ENCODE measurements at places on chromosomes 2 and 18.

DNA sequence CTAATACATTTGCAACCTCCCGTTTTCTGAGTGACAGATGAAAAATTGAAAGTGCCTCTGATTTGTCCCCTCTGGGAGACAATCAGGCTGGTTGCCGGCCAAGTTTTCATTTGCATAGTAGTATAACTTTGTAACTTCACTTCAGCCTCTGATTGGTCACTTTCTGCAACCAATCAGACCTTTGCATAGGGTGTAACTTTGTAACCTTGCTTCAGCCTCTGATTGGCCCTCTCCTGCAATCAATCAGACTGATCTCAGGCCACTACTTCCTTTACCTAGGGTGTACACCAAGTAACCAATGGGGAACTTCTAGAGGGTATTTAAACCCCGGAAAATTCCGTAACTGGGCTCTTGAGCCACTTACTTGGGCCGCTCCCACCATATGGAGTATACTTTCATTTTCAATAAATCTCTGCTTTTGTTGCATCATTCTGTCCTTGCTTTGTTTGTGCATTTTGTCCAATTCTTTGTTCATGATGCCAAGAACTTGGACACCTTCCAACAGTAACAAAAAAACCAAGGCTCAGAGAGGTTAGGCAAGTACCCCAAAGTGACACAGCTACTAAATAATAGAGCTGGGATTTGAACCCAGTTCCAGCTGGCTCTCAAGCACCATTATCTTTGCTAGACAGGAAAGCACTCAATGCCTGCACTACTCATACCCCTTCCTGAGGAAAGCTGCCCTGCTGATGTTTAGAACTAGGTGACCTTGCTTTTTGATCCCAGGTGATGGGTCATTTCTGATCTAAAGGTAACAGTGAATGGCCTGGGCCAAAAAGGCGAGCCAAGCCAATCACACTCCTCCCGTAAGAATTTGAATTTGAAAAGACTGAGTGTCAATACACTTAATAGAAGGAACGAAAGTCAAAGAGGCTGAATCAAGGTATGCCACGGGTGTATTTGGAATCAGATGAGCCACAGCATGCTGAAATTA lies 10.9 kb upstream of the MYOM1 start:
- DNase-seq: no peak

GRCh38 chr2:58845011-58845410 lies 603.9 kb upstream of the FANCL start:
- DNase-seq: no peak

GRCh38 chr2:198116756-198117155 lies 312.4 kb downstream of the PLCL1 start:
- no peak for DNase-seq

- DNase-seq: no peak
Measured at GRCh38 chr2:163528640-163529217, 207.1 kb downstream of the FIGN start.

DNA sequence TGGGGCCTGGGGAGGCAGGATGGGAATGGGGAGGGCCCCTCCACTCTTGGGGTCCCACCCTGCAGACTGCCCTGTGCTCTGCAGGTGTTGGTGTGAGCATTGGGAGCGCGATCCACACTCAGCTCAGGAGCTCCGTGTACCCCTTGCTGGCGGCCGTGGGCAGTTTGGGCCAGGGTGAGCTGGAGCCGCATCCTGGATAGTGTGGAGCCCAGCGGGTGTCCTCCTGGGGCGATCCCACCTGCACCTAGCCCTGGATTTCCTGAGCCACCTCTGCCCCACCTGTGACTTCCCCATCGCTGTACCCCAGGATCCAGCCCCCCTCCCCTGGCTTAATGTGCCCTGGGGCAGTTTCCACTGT lies 2.6 kb downstream of the PROM2 start:
- DNase-seq: no peak

DNA sequence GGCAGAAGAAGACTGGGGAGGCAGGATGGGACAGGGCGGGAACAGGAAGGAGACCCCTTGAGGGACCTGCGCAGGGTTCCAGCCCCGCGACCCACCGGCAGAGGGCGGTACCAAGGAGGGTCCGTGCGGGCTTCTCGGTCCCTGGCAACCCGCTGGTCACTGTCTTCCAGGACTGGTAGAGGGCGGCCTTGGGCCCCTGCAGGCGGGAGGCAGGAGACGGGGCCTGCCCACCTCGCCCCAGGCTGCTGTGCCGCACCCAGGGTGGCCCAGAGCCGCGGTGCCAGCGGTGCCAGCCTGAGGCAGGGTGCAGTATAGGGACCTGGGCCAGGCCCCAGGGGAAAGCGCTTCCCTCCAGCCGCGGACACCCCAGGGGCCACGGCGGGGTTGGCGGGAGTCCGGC lies 34.5 kb downstream of the NEURL3 start:
- peak; percentile 47 for DNase-seq

DNA sequence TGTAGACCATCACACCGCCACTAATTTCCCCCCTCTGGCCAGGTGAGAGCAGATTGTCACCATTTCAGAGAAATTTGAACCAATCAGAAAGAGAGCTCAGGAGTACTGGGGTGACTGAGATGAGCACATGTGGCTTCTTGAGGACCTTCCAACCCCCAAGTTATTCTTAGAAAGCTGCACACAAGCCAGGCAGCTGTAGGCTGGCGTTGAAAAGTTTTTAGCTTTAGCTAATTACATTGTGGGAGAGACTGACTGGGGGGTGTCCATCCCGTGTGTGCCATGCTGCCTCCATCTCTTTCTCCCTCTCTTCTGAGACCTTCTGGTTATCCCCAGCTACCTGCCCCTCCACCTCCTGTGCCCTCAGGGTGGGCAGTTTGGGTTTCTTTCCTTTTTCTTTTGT lies 154.0 kb downstream of the AGAP1 start:
- no peak for DNase-seq
